Tibial artery (tissue), 4 donors: ENCODE measurements at places on chromosomes 16 and 17.

- no peak for DNase-seq
Observed at GRCh38 chr16:85970738-85971137, 71.8 kb downstream of the IRF8 start.

DNA sequence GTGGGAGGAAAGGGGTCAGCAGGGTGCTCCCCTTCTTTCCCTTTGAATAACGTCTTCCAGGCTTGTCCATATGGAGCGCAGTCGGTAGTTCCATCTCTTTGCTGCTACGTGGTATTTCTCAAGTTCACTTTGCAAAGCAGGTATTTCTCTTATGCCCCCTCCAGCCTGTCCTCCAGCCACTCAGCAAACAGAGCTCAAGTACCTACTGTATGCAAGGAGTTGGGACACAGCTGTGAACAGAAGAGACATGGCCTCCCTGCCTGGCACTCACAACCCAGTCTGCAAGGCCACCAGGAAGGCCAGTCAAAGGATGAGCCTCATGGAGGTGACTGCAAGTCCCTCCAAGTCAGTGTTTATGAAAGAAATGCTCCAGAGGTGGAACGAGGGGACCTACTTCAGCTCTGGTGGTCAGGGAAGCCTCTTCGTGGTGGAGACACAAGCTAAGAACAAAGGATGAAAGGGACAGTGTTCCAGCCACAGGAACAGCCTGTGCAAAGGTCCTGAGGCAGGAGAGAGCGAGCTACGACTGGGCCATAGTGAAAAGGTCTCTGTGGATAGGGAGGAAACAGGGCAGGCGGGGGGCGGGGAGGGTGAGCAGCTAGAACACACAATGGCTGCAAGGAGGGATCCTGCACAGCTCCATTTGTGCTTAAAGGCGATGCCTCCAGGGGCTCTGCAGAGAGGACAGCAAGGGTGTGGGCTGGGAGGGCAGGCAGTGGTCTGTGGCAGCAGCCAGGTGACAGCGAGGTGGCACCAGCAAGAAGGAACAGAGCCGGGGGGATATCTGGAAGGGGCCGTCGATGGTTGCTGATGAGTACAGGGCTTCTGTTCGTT lies 32.6 kb downstream of the PPL start:
- no peak for DNase-seq

DNA sequence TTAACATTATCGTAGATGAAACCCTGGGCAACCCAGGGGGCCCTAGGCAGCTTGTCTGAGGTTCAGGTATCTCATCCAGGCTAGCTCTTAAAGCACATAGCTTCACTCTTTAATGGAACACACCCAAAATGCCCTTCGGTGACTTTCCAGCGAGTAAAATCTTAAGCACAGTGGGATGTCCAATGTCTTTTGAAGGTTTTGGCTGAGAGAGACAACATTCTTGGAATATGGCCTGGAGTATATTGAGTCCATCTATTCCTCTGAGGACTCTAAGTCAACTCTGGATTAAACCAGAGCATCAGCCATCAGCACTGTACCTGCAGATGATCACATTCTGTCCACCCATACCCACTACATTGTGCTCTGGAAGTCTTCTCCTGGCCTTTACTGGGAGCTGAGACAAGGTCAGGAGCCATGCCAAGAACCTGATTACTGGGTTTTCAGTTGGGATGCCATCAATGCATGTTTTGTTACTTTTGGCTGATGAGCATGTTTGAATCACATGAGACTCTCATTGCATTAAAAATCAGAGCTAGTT lies 63.4 kb upstream of the CDH11 start:
- no peak for DNase-seq

DNA sequence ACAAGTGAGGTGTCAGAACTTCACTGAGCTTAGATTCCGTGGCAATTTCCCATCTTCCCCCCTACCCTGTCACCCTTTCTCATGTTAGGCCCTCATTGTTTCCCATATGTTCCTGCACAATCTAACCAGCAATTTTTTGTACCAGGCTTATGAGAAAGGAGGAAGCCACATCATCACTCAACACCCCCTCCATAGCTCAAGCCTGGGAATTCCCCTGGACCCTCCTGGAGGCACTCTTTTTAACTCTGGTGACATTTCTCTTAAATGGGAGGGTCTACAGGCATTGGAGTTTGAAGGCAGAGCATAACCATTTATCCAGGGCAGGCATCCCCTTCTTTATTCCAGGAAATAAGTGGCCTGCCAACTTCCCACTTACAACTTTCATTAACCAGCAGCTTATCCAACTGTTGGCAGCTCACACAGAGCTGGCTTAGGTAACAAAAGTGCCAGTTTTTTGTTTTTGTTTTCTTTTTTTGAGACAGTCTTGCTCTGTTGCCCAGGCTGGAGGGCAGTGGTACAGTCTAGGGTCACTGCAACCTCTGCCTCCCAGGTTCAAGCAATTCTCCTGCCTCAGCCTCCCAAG lies 10.4 kb upstream of the GLG1 start:
- peak; percentile 4 for DNase-seq

DNA sequence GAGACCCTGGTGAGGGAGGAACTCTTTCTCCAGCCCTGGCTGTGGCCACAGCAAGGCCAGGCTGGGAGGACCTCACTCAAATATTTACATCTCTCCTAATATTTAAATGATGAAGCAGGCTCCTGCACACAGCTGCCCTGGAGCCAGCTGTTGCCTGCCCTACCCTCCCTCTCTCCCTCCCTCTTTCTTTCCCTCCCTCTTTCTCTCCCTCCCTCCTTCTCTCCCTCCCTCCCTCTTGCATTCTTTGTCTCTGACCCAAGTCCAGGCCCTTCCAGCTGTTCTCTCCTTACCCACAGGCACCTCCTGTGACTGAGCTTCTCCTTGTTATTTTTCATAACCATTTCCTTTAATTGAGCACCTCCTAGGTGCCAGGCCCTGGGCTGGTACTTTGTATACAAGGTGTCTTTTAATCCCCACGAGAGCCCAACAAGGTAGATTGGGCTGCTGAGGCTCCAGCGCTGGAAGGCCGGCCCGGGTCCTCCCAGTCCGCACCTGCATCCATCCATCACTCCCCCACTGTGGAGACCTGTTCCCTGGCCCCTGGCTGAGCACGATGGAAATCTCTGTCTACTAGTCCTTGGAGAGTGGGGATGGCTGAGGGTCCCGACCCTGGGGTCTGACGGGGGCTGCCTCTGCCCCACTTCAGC lies 242.3 kb downstream of the SEC14L1 start:
- DNase-seq, result no peak

- no peak for DNase-seq
Observed at GRCh38 chr17:39562976-39563375, 44.7 kb downstream of the NEUROD2 start.

DNA sequence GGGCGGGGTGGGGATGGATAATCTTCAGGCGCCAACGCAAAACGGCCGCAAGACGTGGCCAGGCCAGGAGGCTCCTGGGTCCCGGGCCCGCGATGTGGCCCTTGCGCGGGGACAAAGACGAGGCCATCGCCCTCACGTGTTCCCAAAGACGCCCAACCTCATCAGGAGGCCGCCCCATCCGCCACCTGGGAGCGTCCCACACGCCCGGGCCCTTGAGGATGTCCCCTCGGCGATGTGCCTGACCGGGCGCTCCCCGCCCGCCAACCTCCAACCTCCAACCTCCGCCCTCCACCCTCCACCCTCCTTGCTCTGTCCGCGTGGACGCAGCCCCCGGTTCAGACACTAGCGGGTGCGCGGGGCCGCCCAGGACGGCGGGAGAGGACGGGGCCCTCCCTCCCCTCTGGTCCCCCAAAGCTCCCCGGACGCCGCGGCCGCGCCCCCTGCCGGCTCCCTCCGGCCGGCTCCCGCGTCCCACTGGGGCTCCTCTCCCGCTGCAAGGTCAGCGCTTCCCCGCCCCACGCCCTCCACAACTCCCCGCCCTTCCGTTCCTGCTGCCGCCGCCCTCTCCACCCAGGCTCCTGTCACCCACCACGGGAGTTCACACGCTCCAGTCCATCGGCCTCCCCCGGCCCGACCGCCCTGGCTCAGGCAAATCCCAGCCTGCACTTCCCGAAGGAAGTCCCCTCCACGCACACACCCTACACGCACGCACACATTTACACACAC lies 250.8 kb upstream of the RPL38 start:
- DNase-seq, result no peak

DNA sequence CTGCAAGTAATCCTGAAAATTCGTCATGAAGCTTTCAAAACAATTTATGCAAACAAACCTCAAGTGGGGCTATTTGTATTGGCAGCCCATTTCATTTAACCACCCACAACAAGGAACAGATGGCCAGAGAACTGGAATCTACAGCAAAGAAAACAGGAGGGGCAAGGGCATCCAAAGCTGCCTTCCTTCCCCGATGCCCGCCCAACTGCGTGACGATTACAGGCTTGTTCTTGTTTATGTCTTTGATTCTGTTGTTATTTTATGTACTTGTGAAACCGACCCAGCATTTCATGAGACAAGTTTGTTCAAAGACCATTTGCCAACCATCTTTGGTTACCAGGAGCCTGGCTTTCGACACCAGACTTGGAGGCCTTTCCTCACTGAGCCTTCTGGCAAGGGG lies 59.1 kb upstream of the IRX6 start:
- DNase-seq, result no peak

- no peak for DNase-seq
Observed at GRCh38 chr17:57466017-57466471, 209.7 kb downstream of the MSI2 start.

- no peak for DNase-seq
Observed at GRCh38 chr16:66128371-66128770, 238.1 kb upstream of the CDH5 start.

- DNase-seq, result peak; percentile 82
Observed at GRCh38 chr17:50112694-50113093, 17.3 kb downstream of the SAMD14 start.

DNA sequence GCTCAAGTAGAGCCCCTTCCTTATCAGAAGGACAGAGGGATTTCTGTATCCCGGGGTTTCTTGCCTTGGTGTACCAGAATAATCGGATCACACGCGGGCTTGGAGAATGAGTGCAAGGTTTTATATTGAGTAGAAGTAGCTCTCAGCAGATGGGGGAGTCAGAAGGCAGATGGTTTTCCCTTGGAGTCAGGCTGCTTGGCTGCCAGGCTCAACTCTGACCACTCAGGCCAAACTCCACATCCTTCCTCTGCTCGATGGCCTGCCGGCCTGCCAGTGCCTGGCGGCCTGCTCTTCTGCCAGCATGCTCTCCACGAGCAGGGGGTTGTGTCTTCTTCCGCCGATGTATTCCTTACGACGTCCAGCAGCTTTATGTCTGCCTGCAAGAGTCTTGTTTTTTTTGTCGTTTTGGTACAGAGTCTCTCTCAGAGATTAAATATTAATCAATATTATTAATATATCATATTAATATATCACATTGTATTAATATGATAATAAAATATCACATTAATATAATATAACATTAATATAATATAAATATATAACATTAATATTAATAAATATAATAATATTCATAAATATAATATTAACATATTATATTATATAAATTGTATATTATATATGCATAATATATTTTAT lies 229.2 kb upstream of the WSCD1 start:
- no peak for DNase-seq

DNA sequence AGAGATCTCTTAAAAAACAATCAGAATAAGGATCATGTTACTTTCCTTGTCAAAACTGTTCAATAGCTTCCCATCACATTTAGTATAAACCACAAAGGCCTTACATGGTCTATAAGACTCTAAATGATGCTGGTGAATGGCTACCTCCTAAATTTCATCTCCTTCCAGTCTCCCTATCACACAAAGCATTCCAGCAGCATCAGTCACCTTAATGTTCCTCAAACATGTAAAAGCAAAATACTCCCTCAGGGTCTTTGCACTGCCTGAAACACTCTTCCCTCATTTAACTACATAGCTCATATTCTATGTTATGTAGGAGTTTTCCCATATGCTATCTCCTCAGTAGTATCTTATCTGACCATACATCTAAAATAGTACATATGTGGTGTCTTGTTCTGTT lies 53.5 kb upstream of the INTS2 start:
- no peak for DNase-seq

DNA sequence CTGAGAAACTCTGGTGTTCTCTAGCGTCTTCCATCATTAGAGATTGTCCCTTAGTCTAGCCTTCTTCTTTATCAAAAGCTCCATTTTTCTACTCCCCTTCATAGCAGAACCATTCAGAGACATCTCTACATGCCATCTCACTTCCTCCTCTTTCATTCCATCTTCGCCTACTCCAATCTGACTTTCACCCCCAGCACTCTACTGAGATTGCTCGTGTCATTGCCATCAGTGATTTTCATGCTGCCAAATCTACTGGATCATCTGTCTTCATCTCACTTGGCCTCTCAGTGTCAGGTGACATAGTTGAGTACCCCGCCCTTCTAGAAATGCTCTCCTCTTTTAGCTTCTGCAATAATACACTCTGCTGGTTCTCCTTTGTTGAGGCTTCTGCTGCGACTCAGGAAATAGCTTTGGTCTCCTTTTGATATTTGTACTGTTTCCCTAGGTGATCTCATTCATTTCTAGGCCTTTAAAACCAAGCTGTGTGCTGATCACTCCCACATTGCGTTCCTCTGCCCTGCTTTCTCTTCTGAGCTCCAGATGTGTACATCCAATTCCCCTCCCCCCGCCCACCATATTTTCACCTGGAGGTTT lies 119.1 kb downstream of the FTO start:
- DNase-seq, result no peak

DNA sequence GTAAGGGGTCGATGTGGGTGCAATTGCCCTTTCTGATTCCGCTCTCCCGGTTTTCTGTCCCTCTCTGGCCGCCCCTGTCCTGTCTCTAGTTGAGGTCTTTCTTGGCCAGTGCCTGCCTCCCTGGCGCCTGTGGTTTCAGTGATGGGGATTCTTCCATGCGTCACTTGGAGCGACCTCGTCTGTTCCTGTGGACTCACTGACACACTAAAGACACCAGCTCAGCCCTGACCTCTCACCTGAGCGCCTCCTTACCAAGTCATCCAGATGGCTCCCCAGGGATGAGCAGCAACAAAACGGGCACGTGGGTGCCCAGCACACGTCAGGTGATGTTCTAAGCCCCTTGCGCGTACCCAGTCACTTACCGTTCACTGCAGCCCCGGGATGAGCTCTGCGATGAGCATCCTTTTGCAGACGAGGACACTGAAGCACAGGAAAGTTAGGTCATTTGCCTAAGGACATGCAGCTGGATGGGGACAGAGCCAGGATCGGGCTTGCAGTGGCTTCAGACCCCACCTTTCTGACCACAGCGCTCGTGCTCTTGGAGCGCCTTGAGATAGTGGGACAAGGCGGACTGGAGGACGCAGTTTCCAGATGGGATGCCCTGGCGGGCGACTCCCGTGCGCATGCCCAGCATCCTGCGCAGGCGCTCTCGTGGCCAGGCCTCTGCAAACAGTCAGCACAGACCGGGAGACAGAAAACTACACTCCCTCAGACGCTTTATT lies 11.5 kb upstream of the LGALS3BP start:
- DNase-seq, result peak; percentile 11

DNA sequence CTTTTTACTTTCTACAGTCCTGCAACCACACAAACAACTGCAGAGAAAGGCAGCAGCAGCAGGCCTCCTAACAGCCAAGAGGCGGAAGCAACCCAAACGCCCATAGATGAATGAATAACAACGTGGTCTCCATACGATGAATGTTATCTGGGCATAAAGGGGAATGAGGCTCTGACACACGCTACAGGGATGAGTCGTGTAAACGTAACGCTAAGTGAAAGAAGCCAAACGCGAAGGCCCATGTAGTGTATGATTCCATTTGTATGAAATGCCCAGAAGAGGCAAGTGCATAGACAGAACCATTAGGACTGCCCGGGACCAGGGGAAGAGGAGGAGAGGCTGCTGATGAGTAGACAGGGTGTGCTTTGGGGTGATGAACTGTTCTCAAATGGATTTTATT lies 94.8 kb upstream of the DNAH17 start:
- DNase-seq, result no peak

- DNase-seq, result no peak
Observed at GRCh38 chr17:48597528-48597777, 3.9 kb upstream of the HOXB5 start.

GRCh38 chr17:41133880-41134735 lies 6.2 kb downstream of the KRTAP4-6 start:
- no peak for DNase-seq
